CD4-positive, alpha-beta memory T cell (primary cell): ENCODE measurements at places on chromosomes 3 and 15.

DNA sequence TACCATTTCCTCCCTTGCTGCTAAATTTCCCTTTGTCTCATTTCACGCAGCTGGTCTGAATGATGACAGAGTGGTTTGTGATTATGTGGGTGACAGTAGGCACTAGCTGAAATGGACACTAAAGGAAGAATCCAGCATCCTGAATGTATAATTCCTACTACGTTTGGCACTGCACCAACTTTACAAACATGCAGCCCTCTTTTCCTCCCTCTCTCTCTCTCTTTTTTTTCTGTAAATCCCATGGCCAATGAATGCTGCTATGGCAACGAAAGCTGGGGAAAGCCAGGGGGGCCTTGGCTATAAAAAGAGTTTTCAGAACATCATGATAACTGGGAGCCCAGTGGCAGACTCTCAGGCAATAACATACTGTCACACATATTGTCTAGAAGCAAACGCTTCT, 367.2 kb upstream of the AGTR1 start:
- DNase-seq = no peak

- no peak for DNase-seq
These were observed 404.6 kb downstream of the SI start for GRCh38 chr3:164673738-164674137.

DNA sequence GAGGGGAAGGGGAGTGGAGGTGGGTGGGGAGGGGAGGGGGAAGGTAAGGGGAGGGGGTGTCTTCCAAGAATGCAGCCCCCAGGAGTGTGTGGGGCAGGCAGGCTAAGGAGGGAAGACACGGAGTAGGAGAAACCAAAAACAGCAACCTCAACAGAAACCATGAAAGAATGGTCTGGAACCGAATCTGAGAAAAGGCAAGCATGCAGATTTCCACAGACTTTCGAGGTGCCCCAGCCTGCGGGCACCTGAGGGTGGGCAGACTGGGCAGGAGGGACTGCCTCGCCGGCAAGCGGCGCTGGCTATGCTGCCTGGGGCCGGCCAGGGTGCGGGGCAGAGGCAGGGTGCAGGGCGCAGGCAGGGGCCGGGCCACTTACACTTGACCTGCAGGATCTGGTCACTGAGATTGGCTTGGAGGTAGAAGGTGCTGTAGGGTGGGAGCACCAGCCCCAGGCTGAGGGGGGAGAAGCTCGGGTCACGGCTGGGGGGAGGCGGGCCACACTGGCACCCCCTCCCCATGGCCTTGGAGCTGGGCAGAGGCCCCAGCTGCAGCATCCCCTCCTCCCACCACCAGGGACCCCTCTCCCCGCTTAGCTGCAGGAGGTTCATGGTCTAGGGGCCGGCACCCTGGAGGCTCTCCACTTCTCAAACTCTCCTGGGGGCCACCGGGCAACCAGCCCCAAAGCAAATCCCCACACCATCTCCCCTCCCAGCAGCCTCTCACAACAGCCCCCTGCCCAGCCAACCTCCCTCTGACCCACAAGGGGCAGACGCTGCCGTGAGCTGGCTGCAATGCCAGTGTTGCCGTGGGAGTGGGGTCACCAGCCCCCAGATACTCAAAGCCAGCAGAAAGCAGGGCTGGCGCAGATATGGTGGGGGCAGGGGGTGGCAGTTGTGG, 15.3 kb upstream of the TMEM115 start:
- DNase-seq = no peak

DNA sequence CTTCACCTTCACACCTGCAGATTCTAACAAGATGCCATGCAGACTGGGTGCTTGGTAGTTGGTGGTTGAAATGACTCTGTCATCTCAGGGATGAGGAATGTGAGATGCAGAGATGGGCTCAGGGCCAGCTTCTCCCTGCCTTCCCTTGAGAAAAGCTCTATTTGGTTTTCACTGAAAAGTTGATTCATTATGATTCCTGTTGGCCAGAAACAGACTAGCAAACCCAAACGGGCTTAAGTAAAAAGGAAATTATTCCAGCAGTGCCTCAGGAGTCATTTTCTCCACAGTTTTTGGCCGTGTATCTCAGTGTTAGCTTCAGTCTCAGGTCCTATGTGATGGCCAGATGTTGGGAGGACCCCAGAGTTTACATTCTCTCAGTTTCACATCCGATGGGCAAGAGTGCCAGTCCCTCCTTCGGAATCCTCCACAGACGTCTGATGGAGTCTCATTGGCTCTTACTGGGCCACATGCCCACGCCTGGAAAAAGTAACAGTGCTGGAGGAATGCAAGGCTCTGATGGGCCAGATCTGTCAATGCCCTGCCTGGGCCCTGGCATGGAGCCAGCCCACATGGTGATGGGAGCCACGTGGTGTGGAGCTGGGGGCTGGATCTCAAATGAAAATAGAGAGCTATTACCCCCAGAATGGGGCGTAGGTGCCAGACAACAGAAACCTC, 22.3 kb upstream of the SACM1L start:
- DNase-seq = no peak

DNA sequence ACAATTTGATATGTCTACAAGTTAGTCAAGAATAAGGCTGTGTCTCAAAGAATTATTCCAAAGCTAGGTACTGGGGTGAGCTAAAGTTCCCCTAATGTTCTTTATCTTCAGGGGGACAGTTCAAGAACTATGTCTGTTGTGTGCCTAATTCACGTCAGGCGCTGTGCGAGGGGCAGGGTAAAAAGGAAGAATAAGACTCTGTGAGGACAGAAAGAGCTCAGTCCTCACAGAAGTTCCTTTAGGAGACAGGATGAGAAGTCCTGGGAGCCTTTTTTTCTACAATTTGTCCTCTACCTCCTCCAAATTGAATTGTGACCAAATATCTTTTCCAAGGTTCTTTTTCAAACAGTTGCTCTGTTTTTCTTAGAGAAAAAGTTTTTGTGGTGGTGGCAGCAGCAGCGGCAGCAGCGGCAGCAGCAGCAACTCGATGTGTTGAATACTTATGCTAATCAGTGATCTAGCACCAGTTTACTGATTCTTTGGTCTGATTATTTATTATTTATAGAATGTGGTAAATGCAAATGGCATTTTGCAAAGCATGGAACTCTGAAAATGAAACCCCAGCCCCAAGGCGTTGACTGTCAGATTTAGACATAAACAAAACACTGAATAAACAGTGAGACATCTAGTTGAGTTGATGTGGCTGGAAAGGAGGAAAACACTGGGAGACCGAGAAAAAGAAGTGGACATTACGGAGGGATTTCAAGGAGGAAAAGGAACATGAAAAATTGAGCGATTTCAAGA, 88.6 kb downstream of the GTPBP8 start:
- no peak for DNase-seq

DNA sequence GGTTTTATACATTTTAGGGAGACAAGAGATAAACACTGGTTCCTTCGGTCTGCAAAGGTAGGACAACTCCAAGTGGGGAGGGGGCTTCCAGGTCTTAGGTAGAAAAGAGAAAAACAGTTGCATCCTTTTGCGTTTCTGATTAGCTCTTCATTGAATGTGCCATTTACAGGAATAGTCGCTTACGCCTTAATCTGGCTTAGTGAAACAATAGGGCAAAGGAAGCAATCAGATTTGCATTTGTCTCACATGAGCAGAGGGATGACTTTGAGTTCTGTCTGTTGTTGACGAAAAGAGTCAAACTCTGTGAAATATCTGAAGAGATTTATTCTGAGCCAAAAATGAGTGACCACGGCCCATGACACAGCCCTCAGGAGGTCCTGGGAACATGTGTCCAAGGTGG, 166.0 kb upstream of the ATP10A start:
- DNase-seq = no peak

DNA sequence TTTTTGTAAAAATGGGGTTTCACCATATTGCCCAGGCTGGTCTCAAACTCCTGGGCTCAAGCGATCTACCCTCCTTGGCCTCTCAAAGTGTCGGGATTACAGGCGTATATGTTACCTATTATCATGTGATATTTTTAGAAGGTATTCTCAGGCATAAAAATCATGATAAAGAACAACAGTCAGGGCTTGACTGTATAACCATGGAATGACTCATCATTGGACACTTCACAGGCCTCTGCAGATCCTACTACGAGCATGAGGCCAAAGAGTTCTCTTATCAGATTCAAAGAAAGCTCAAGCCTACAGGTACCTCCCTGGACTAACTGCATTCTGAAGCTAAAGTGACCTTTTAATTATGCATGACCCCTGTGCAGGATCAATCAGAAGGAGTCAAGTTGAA, 91.7 kb upstream of the PRICKLE2 start:
- no peak for DNase-seq

DNA sequence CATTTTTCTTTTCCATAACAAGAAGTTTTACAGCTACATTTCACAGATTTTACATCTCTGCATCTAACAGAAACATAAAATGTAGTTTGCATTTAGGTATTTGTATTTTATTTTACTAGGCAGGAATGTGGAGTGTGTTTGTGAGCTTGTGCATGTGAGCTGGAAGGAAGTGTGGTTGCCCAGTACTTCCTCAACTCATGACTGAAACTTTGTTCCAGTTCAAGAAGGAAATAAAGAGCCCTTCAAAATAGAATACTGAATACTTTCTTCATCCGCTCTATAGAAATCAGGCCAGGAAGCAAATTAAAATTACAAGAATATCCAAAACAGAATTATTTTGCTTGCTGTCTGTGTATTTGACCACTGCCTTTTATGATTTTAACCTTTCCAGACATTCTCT, 81.3 kb downstream of the CHL1 start:
- no peak for DNase-seq

GRCh38 chr3:105634708-105635107, 234.1 kb downstream of the CBLB start:
- no peak for DNase-seq

- DNase-seq = no peak
These were observed 159.1 kb downstream of the FNDC3B start for GRCh38 chr3:172198428-172198827.

DNA sequence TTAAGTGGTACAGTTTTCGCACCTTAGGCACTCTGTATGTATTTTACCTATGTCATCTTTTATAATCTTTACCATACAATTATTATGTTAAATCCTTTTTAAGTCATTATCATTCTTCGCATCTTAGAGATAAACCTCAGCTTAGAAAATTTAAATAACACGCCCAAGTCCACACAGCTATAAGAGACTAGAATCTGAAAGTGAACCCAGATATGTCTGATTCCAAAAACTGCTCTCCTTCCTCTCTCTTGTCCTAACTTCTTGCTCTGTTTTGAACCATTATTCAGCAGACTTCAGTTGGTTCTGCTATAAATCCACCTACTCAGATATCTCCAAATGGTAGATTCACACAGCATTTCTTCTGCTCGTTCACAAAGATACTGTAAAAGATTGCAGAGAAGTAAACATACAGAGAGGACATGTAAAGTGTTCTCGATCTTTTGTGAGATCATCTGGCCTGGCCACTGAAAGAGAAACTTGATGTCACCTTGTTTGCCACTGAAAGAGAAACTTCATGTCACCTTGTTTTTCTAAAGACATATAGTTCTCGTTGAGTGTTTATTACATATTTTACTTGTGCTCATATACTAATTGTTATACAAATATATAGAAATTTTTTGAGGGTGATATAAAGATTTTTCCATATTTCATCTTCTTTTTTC, 533.2 kb downstream of the GRM7 start:
- no peak for DNase-seq

DNA sequence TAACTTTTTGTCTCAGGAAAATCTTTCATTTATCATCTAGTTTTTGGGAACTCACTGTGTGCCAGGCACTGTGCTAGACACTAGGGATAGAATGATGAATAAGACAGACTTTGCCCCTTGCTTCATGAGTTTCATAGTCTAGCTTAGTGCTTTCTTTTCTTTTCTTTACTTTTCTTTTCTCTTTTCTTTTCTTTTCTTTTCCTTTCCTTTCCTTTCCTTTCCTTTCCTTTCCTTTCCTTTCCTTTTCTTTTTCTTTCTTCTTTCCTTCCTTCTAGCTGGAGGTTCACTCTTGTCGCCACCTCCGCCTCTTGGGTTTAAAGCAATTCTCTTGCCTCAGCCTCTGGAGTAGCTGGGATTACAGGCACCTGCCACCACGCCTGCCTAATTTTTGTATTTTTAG, 172.9 kb downstream of the EDEM1 start:
- no peak for DNase-seq
